Eye (tissue), 1 donor: ENCODE measurements at places on chromosomes 4 and X.

GRCh38 chr4:101693842-101694398, 96.6 kb upstream of the BANK1 start:
- peak; percentile 19 for DNase-seq

- peak; percentile 43 for DNase-seq
Measured at GRCh38 chrX:88903989-88904718, 157.1 kb downstream of the CPXCR1 start.

GRCh38 chrX:12874581-12874980, 7.7 kb downstream of the TLR7 start:
- no peak for DNase-seq

DNA sequence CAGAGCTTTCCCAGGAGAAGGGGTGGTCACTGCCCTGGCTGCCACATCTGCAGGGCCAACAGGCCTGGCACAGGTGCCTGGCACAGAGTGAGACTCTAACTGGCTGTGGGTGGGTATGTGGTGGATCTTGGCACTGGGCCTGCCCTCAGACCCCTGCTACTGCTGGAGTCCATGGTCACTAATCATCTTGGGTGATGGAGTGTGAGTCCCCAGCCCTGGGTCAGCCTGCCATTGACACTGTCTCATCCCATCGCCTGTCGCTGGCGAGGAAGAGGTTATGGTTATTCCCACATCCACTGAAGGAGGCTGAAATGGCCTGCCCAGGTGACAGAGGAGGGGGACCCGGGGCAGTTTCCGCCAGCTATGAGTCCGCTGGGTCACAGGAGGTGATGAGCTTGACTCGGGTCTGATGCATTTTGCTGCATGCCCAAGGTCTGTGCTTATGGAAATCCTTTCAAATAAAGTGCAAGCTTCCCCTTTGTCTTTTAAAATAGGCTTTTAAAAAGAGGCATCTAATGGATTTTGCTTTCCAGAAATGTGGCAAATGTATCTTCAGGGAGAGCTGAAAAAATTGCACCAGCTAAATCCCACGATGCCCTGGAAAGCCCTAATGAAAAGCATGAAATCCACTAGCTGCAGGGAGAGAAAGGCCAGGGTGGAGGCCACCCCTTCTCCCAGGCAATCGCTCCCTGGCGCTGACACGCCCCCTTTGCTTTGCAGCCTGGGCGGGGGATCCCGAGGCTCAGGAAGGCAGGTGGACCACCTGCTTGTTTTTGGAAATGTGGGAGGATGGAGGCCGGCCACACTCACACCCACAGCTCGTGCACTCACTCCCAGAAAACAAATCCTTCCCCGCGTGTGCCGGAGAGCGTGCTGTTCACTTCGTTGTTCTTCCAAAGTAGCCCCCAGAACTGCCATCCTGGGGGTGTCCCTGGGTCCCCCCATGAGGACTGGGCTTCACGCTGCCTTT, 54.9 kb downstream of the ABLIM2 start:
- no peak for DNase-seq

DNA sequence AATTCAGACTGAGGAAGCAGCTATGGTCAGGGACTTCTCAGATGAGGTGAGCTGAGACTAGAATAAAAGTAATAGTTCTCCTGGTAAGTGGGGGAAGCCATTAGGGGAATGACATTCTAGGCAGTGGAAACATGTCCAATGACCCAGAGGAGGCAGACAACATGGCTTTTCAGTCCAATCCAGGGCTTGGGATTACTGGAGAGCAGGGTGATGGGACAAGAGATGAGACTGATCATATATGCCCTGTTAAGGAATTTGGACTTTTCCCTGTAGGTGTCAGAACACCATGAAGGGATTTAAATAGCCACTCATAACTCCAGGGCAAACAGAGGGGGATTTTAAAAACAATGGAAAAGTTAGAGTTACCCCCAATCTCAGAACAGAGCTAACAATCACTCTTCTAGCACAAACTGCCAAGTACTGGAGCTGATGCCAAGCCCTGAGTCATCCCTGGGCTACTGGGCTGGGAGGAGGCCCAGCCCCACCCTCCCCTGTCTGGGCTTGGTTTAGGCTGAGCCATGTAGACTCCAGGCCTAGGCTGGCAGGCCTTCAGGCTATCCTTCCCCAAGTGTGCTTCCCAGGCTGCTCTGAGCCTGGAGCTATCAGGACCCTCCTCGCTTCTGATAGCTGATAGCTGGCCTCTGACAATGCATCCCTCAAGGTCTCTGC, 22.7 kb upstream of the MSN start:
- DNase-seq = peak; percentile 19

GRCh38 chrX:9573282-9574106, 108.6 kb downstream of the TBL1X start:
- DNase-seq = no peak

DNA sequence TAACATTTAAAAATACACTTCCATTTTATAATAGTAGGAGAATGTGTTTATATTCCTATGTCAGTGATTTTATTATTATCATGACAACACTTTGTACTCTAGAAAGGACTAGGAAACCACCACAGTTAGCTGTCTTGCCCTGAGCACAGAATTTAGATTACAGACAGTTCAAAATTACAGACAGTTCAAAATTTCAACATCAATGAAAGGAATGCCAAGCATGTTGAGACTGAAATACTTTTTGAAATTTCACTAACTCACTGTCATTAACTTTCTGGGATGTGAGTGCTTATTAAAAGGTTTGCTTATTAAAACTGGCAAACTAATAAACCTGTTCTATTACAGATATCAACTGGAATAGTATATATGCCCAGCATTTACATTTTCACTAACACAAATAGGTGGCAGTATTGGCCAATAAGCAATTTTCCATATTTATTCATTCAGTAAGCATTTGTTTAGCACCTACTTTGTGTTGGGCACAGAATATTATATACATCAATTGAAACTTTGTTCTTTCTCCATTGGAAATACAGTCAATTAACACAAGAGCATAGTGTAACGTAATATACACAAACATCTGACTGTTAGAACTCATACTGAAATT, 179.4 kb downstream of the FBXW7 start:
- no peak for DNase-seq

GRCh38 chr4:15479089-15479912, 9.6 kb downstream of the CC2D2A start:
- DNase-seq = peak; percentile 97

DNA sequence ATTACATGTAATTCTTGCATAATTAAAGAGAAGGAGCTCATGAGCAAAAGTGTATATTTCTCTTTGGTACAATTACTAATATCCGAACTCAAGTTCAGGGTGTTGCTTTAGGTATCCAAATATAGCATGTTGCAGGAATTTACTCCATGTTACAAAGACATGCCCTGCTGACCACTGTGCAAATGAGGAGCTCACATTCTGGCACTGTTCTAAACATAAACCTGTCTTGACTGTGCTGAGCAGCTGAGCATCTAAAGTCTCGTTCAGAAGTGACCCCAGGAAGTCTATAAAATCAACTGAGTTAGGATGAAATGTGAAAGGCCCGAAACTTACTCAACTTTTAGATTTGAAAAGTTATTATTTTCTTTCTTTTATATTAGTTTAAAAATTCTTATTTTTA, 124.3 kb downstream of the STIM2 start:
- no peak for DNase-seq

GRCh38 chr4:99815597-99816011, 1.0 kb upstream of the DAPP1 start:
- DNase-seq = no peak

DNA sequence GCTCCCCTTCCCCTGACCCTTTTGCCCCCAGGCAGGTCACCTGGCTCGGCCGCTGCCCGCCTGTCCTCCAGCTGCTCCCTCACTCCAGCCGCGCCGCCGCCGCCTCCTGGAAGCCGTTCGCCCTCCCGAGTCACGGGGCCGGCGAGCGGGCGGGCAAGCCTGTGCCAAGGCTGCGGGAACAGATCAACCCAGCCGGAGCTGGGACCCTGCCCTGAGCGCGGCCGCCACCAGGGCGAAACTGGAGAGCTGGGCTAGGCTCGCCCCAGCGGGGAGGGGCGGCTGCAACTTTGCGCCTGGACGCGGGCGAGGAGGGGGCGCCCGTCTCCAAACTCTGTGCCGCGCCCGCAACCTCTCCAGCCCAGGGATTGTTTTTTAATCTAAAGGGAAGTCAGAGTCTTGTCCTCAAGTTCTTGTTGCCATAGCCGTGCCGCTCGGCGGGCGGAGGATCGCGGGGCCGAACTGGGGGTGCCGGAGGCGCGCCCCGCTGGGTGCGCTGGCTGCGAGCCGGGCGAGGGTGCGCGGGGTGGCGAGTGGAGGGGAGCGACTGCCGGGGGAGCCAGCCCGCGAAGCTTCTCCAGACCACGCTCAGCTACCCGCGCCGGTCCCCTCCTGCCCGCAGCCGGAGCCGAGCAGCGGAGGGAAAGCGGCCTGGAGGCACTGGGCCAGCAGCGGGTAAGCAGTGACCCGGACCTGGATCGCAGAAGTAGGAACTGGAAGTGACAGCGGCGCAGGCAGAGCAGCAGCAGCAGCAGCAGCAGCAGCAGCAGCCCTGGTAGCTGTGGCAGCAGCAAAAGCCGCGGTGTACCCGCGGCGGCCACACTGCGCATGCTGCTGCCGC, 13.4 kb downstream of the ARHGEF6 start:
- peak; percentile 78 for DNase-seq

GRCh38 chr4:32991663-32992062, 2271.5 kb downstream of the PCDH7 start:
- DNase-seq = no peak

DNA sequence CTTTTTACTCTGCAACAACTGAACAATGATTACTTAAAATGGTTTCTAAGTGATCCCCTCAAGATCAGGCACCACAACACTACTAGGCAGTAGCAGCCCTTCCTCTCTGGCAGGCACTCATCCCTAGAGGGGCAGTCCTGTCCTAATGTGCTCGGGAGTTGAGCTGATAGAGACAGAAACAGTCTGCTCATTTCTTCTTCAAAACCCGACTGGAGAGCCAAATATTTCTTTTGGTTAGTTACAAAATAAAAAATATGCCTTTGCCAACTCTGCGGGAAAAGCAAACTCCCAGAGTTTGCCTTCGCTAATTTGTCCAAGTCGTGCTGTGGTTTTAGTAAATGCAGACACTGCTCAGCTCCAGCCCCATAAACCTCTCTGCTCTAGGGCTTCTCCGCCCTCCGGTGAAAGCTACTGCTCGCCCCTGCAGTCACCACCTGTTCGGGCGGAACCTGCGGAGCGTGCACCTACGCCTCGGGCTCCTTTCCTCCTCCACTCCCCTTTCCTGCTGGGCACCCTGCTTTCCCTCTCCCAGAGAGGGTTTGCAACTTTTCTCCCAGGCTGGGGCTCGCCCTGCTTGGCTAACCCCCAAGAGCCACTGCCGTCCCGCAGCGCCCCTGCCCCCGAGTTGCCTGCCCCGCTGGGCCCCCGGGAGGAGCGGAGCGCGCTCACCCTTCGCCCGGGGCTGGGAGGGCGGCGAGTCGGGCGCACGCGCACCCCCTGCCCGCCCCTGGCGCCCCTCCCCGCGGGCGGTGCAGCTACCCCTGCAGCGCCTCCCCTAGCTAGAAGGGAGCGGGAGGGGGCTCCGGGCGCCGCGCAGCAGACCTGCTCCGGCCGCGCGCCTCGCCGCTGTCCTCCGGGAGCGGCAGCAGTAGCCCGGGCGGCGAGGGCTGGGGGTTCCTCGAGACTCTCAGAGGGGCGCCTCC, at the start of gene NPNT:
NPNT (plus strand) TSS at position 812 of the 923 bp plus-strand sequence. CDS start 182 bp downstream, outside the sequence.
- DNase-seq = peak; percentile 67
